ENCODE measurements at places on chromosomes 4 and X.
A peak's percentile ranks its signal among the peaks of the same experiment; 100 is the strongest.

DNA sequence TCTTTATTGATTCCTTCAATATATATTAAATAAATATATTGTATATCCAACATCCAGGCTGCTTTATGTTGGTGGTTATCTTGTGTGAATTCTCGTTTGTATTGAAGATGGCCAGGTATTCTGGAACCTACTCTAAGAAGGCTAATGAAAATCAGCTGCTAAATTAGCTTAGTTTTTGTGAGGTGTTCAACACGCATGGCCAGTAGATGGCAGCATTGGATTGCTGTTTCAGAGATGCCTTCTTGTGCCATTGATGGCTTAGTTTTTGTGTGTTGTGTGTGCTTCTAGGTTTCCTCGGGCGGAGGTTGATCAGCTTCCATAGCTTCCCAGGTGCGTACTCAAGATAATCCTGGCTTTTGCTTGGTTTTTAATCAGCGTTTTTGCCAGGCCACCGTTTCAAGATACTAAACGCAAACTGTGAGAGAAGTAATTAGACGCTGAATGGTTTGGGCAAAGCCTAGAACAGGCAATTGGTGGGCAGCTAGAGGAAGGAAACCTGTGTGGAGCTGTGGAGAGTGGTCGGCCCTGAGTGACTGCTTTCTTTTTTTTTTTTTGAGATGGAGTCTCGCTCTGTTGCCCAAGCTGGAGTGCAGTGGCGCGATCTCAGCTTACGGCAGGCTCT, 15.1 kb downstream of the NOCT start:
- DNase-seq = peak; percentile 66

- no peak for DNase-seq
These were observed 103.8 kb downstream of the DDX53 start for GRCh38 chrX:23103546-23103945.

- DNase-seq = no peak
These were observed 8.9 kb downstream of the MSANTD1 start for GRCh38 chr4:3257556-3258482.

GRCh38 chr4:186036976-186037581, 31.9 kb upstream of the TLR3 start:
- DNase-seq = no peak

GRCh38 chr4:146186596-146186995, 11.1 kb downstream of the LSM6 start:
- no peak for DNase-seq

DNA sequence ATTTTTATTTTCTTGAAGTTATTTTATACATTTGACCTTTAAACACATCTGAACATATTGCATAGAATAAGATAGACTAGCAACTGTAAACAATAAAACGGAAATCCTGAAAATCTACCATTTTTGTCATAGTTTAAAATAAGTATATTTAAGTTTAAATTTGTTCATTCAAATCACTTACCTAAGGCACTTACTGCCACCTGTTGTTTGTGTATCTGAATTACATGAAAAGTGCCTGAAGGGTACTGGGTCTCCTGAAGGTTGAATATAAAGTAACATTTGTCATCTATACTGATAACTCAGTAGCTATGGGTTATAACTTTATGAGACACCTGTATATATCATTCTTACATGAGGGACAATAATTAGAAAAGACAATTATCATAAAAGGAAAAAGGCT, 38.6 kb downstream of the TRPC5 start:
- DNase-seq = no peak

DNA sequence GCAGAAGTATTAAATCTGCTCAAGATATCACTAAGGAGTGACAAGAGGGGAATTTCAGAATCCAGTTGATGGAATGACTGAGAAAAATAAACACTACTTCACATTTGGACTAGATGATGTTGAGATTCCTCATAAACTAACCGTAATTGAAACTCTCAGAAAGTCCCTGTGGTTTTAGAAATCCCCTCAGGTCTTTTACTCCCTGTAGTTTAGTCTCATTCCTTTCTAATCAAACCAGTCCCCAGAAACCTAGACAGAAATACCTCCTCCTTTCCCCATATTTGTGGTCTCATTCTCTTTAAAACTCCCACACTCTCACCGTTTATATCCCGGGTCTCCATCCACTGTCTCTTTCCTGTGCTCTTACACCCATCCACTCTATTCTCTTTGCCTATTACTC, 15.0 kb upstream of the TLR1 start:
- DNase-seq = no peak

DNA sequence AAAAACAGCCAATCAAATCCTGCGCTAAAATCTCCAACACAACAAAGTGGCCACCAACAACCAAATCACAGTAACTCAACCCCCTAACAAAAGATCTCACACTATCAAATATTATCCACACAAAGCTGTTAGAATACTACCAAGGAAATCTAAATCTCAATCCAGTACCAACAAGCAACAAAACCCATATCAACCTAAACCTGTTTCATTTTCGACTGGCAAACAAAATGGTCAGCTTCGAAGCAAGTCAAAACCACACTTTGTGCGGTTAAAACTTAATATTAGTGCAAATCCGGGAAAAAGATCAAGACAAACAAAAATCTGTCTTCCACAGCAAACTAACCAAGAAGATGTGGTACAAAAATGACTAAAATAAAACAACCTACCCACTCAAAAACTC, 28.7 kb upstream of the MUC7 start:
- DNase-seq = no peak
